Activated T-helper 9 cell treated with anti-CD3 and anti-CD28 coated beads, Interleukin-2, amount 50 U/mL, for 16 hours (primary cell): ENCODE measurements at places on chromosomes 13 and 19.

DNA sequence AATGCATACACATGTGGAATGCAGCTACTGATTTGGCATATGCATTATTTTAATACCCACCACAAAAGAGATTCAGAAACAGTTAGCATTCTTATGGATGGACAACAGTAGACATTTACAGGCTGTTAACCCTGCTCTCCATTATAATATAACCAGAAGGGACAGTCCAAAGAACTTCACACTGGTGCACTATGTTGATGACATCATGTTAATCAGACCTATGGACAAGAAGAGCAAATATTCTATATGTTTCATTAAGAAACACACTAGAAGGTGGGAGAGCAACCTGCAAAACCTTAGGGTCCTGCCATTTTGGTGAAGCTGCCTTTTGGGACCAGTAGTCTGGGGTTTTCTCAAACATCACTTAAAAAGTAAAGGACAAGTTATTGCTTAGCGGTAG is 701.3 kb downstream of the UQCRFS1 start:
- no peak for DNase-seq

DNA sequence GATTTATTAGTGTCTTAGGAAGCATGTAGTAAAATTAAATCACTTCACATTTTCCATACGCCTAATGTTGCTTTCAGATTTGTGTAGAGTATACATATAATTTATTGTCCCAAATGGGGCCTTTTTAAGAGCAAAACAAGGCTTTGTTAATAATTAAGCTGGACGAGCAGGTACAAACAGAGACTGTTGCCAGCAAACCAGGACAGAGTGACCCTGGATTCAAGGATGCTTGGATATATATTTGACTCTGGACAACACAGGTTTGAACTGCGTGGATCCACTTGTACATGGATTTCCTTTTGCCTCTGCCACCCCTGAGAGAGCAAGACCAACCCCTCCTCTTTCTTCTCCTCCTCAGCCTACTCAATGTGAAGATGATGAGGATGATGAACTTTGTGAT is 454.9 kb downstream of the PCDH9 start:
- no peak for DNase-seq

- no peak for DNase-seq
These were observed 2.5 kb downstream of the PCDH8 start for GRCh38 chr13:52845766-52846566.

GRCh38 chr19:14561249-14561648 is 10.6 kb downstream of the NDUFB7 start:
- no peak for DNase-seq

- DNase-seq: no peak
These were observed 15.5 kb downstream of the PGLS start for GRCh38 chr19:17526922-17527321.

GRCh38 chr13:105084931-105085330 is 1450.5 kb downstream of the EFNB2 start:
- no peak for DNase-seq

- DNase-seq: no peak
These were observed 670 bp upstream of the CHAF1A start for GRCh38 chr19:4401769-4402170.

DNA sequence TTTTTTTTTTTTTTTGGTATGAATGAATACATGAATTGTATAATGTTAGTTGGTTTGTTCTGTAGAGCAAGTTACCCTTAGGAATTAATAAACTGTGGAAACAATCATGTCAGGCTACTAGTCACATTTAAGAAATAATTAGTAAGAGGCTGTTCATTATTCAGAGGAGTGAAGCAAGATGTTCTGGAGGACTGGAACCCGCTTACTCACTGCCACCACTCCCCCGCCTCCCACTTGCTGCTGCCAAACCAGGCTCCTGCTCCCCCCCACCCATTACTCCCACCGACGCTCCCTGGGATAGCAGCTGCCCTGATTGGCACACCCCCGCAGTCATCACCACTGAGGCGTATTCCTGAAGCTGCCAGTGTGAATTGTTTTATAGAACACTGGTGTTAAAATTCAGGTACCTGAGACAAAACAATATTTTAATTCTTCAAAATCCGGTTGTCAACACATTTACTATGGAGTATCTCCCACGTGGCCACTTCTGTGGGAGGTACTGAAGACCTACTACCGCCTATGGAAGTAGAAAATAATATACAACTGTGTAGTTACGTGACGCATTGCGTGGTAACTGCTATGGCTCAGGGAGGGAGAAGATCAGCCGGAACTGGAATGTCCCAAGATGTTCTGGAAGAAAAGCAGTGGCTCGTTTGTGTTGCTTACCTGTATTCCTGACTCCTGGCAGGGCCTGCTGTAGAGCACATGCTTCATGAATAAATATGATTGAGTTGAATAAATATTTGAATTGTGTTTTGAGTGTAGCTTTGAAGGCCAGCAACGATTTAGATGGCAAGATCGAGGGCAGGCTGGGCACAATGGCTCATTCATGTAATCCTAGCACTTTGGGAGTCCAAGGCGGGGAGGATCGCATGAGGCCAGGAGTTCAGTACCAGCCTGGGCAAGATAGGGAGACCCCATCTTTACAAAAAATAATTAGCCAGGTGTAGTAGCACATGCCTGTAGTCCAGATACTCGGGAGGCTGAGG is 1.7 kb downstream of the DPY19L3 start:
- no peak for DNase-seq

DNA sequence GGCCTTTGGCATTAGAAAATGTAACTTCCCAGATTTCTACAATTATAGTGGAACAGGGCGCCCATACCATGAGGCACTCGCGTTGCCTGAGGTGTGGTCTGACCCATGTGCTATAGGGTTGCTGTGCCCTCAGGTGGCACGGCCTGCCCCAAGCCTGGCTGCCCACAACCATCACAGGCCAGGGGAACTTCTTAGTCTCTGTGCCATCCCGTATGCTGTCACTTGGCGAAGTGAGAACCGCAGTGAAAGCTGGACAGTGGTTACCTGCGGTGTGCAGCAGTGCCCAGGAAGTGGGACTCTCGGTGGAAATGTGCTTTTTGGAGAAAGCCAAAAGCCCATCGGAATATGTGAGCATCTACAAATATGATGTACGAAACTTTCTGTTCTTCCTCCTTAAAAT is 88.2 kb upstream of the GPR183 start:
- no peak for DNase-seq

- peak; percentile 53 for DNase-seq
These were observed 2.1 kb downstream of the CILP2 start for GRCh38 chr19:19540064-19540714.

DNA sequence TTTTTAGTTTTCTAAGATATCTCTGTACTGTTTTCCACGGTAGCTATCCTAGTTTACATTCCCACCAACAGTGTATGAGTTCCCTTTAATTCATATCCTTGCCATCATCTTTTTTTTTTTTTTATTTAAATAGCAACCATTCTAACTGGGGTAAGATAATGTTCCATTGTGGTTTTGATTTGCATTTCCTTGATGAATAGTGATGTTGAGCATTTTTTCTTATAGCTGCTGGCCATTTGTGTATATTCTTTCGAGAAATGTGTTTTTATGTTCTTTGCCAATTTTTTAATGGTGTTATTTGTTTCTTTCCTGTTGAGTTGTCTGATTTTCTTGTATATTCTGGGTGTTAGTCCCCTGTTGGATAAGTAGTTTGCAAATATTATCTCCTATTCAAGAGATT is 454.8 kb downstream of the DACH1 start:
- DNase-seq: no peak

DNA sequence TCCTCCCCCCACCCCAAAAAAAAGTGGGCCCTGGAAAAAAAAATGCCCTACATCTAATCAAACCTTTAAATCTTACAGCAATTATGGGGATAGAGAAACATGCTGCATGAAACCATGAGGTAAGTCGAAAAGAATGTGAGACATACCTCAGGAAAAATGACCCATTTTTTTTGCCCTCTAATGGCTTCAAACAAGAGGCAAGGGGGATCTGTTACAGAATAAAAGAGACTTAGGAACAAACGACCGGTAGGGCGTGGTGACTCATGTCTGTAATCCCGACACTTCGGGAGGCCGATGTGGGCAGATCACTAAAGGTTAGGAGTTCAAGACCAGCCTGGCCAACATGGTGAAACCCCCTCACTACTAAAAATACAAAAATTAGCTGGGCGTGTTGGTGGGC is 8.4 kb downstream of the RGL3 start:
- DNase-seq: no peak

DNA sequence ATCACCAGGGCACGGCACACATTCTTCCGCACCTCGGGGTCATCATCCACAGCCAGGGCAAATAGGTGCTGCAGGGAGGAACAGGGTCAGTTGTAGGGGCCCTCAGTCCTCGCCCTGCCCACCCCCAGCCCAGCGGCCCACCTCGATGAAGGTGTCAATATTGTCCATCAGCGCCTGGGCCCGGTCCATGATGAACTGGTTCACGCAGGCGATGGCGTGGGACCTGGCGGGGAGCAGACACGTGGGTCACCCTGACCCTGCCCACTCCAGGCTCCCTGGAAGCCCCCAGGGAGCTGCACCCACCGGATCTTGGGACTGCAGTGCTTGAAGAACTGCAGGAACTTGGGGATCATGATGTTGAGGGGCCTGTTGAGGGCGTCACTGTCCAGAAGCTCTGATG is 8.6 kb downstream of the TNPO2 start:
- DNase-seq: no peak

- DNase-seq: no peak
These were observed 2.2 kb downstream of the MAP2K7 start for GRCh38 chr19:7905859-7906258.

DNA sequence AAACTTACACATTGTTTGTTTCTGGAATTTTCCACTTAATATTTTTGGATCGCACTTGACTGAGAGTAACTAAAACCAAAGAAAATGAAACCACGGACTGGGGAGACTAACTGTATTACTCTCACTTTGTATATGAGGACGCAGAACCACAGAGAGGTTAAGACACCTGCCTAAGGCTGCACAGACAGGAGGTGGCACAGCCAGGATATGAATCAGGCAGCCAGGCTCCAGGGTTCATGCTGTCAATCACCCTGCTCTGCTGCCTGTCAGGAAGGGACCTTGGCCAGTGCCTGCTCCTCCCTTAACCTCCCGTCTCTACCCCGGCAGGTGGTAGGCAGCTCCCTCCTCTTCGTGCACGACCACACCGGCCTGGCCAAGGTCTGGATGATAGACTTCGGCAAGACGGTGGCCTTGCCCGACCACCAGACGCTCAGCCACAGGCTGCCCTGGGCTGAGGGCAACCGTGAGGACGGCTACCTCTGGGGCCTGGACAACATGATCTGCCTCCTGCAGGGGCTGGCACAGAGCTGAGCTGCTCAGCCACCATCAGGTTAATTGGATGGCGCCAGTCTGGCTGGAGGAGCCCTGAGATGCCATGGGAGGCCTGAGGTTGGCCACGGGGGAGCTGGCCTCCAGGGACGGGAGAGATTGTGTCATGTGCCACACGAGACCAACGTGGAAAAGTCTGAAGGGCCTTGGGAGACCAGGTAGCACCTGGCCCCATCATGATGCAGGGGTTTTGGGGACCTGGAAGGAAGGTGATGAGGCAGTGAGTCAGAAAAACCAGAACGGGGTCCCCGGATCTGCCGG is 11.0 kb downstream of the ACTMAP start:
- no peak for DNase-seq

DNA sequence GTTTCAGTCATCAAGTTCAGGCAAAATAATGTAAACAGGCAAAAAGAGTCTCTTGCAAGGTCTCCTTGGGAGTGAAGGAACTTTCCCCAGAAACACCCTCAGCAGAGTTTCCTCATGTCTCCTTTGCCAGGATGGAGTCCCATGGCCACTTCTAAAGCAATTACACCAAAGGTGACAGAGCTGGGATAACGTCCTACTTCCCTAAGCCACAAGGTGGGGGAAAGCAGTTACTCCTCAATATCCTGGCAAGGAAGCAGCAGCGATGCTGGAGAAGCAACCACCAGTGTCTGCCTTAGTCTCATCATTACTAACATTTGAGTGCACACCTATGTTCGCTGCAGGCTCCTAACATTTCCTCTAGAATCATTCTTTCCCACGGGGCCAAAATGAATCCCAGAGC is 88.6 kb downstream of the UBL3 start:
- DNase-seq: no peak

DNA sequence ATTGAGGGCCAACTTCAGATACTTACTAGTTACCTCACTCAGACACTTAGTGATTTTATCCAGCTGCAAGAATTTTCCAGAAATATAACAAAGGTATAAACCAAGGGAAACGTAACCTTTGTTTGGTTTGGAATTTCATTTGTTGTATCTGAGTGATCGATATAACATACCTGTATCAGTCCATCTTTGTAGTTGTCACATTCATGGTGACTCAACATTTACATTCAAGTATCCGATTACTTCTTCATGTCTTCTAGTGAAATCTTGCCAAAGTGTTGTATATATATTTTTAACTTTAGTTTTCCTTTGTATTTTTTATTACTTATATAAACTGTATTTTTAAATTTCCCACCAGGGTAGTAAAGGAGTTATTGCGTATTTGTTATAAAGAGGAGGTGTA is 16.9 kb upstream of the MYCBP2 start:
- DNase-seq: no peak

DNA sequence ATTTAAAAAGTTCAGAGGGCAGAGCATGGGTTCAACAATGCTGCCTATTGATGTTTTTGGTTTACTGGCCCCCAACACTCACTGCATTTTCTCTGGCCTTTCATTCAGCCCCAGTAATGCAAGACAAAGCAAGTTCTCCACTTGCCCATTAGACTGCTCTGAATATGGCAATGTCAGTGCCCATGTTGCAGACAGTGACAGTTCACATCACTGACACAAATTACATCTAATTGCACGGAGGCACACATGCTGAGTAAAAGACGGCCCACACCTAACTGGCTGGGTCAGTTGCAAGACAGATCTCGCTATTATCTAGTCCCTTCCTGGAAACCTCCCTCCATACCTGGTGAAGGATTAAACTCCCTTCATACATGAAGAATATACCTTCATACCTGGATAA is 54.0 kb downstream of the ENOX1 start:
- no peak for DNase-seq

- DNase-seq: no peak
These were observed 8.0 kb downstream of the SPHK2 start for GRCh38 chr19:48627201-48627864.

DNA sequence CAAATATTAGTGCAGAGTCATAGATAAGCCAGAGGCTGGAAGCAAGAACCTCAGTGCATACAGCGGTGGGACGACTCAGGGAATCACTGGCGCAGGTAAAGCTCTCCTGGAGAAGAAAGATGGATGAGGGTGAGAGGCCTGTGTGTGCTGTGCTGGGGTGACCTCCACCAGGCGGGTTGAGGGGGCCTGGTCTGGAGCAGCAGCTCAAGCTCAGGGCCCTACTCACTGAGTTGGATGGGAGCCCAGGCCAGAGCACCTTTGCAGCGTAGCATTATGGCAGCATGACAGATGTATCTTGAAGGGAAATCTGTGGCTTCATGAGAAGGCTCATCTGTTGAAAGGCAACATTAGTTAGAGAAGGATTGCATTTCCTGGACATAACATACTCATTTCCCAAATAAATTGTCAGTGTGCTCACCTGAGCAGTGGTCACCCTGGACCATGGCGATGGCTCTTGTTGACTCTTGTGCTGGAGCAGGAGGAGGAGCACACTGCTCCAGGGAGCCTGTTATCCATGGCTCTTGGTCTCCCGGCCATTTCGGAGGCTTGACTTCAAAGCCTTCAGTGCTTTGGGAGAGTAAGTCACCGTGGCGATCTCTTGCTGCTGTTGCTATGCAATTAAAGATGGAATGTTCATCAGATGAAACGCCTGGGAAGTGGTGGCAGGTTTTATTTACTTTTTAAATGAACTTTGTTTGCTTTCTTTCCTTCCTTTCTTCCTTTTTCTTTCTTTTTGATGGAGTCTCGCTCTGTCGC is 25.0 kb downstream of the HNRNPM start:
- no peak for DNase-seq
